Activated T-helper 1 cell treated with anti-CD3 and anti-CD28 coated beads, Interleukin-2, amount 50 U/mL, for 16 hours (primary cell): ENCODE measurements at places on chromosomes 7 and 10.

GRCh38 chr10:116785867-116786266 lies 43.5 kb upstream of the HSPA12A start:
- no peak for DNase-seq

DNA sequence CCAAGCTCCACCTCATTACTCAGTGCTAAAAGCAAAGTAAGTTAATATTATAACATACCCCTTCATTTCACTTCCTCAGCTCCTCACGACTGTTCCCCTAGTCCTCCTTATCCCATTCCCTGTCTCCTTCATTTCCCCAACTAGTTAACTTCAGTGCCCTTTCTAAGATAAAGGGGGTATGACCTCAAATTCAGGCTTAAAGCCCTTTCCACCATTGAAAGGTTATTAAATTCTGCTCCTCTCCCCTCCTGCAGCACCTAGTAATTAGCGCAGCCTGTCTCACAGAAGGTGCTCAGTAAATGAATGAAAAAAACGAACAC lies 1.0 kb downstream of the CRPPA start:
- DNase-seq: no peak

DNA sequence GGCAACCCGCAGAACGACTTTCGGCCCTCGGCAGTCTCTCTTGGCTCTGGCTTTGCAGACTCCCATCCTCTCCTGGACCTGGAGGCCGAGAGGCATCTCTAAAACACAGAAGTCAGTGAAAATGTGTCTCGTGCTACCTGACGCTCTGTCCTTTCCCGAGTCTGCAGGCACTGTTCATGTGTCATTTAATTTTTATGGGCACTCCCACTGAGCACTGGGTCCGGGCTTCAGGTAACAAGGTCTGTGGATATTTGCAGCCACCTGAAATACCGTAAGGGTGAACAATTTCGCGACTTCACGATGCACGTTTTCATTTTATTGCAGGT lies 96.8 kb downstream of the GLRX3 start:
- DNase-seq: no peak

DNA sequence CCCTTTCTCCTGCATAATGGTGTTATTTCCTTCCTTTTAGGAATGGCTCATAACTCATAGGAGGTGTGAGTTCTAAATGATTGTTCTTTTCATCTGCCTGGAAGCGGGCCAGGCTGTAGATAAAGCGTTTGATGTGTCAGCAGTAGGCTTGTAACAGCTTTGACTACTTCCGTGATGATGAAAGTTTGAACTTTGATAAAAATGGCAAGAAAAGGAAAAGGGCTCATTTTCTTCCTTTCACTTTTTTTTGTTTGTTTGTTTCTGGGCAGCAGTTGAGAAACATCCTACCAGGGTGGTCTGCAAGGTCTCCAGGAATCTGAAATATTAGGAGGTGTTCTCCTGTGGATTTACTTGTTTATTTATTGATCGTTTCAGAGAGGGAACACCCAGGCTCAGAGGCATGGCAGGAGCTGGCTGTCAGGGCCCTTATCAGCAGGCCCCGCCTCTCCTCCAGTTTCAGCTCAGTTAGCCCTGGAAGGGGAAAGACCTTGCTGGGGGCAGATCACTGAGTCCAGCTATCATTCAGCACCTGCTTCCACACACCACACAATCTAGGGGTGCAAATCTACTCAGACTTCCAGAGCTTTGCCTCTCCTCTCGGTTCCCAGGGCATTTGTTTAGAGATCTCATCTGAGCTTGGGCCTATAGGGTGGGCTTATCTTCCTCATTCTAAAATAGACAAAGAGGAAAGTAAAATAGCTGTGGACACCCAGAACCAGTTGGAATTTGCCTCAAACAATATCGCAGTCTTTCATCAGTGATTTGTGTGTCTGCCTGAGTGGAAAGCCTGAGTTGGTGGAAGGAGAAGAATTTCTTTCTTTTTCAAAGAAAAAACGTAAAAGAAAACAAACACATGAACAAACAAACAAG lies 130.9 kb downstream of the BMPER start:
- DNase-seq: no peak

GRCh38 chr10:71243756-71244395 lies 31.5 kb downstream of the UNC5B start:
- no peak for DNase-seq

DNA sequence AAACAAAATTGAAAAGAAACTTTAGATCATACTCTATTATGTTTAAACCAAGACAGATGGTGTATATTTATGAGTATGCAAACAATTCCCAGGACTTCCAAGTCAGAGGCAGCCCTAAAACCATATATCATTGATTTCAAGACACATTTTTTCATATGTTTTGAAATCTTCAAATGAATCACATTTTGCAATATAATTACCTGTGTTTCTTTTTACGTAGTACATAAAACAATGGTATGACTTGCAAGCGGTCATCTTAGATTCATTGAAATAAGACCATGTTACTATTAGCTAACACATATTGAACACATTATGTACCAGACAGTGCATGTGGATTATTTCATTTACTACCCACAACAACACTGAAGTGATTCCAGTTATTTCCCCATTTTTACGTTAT lies 14.9 kb downstream of the SMURF1 start:
- DNase-seq: no peak

DNA sequence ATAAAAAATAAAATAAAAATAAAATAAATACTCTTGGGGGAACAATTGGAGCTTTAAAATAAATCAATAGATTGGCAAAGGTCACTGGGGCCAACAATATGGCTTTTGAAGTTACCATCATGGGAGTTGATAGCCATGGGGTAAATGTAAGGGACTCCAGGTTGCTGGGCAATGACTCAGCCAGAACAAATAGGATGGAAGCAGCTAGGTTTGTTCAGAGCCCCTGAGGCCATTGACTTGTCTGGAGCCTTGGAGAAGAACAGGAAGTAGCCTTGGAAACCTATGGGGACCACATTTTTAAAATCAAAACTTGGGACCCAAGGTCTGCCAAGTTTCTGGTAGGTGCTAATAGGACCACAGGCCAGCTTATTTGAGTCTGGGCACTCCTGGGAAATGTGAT lies 20.2 kb upstream of the FRA10AC1 start:
- DNase-seq: no peak

- no peak for DNase-seq
Measured at GRCh38 chr10:14806318-14806717, 31.5 kb downstream of the CDNF start.

- DNase-seq: no peak
Measured at GRCh38 chr7:127571741-127572505, 13.5 kb downstream of the GCC1 start.

DNA sequence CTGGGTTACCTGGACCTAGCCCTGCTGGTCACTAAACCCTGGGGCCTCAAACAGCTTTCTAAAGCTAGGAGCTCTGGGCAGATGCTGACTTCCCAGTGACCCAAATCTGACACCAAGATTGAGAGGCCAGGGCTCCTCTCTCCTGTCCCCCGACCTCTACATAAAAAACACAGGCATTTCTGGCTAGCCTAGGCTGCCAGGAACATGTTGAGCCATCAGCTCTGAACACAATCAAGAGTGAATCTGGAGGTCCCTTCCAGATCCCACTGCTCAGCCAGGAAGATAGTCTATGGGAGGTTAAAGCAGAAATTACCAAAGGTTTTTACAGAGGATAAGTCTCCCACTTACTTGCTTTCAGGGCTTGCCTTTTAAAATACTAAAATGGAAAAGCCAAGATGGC lies 22.1 kb upstream of the PDE1C start:
- no peak for DNase-seq

- DNase-seq: no peak
Measured at GRCh38 chr10:103512591-103513379, 19.3 kb downstream of the NEURL1 start.

DNA sequence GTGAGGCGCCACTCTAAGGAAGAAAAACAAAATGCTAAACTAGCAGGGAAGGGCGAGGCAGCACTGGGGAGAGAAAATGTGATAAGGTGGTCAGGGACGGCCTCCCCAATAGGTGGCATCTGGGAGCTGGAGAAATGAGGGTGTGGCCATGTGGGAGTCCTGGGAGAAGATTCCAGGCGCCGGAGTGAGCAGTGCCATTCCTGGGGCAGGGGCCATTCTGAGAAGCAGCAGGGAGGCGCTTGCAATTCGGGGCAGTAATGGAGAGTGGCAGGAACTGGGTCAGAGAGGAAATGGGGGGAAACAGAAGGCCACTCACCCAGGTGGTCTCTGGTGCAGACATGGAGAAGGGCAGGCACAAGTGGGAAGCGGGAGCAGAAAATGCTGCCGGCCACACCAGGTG lies 61.8 kb upstream of the LRRC18 start:
- DNase-seq: no peak

GRCh38 chr10:70348228-70348850 lies 34.1 kb downstream of the LRRC20 start:
- no peak for DNase-seq
